ENCODE measurements at places on chromosomes 16 and 17.

GRCh38 chr17:74552037-74552436 is 6.1 kb upstream of the CD300C start:
- no peak for DNase-seq

DNA sequence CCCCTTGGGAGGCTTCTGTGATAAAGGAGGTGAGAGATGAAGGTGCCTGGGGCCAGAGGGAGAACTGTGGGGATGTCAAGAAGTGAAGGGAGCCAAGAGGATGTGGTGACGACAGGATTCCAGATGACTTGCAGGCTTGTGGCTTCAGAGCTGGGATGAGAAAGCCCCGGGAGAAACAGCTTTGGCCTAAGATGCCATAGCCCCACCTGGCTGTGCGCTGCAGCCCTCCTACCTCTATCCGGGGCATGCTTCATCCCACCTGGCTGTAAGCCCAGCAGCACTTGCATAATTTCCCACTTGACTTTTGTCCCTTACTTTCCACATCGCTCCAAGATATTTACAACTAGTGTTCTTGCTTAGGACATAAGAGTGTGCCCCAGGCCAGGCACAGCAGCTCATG is 29.3 kb downstream of the GINS3 start:
- DNase-seq: no peak

DNA sequence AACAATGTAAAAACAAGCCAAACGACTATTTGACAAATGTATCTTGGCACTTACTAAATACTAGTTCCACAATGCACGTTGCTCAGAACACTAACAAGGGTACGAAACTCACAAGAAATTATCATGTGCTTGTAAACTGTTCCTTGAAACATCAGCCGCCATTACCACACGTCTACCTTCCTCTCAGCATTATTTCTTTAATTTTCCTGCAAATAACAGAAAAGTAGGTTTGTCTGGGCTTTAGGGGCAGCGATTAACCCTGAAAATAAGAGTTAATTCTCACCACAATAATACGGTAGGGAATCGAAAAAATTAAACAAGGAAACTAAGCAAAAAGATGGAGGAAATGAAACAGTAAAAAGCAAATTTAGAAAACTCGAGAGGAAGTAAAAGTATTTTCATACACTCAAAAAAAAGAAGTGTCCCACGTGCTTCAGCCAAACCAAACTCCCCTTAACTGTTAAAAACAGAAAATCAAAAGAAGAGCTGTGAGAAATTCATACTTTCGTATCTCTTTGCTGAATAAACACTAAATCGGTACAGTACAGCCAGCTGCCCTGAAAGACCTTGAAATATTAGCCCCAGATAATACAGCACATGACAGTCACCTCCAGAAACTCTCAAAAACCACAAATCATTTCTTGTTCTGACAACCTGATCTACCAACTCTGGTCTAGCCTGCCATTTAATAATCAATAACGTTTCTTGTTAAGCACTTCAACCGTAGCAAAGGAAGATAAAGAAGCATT is 1.2 kb downstream of the ARHGAP17 start:
- DNase-seq: no peak

- no peak for DNase-seq
These were observed 1.5 kb downstream of the HAPSTR1 start for GRCh38 chr16:9092978-9093344.

DNA sequence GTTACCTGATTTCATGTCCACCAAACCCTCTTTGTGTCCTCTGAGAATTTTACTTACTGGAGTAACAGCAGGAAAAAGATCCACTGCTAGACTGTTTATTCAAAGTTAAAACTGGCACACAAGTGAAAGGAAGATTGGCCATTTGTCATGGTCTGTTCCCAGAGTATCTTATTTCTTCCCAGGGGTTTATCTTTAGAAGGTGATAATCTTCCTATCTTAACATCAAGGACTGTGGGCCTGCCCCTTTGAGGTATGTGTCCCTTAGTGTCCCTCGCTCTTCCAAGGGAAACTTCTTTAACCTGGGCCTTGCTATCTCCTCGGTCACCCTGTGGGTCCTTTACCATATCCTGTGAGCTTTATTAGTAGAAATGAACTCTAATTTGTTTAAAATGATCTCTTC is 49.7 kb downstream of the ARHGAP44 start:
- DNase-seq: no peak

- peak; percentile 64 for DNase-seq
These were observed 19.7 kb downstream of the MAP2K6 start for GRCh38 chr17:69434164-69434579.

DNA sequence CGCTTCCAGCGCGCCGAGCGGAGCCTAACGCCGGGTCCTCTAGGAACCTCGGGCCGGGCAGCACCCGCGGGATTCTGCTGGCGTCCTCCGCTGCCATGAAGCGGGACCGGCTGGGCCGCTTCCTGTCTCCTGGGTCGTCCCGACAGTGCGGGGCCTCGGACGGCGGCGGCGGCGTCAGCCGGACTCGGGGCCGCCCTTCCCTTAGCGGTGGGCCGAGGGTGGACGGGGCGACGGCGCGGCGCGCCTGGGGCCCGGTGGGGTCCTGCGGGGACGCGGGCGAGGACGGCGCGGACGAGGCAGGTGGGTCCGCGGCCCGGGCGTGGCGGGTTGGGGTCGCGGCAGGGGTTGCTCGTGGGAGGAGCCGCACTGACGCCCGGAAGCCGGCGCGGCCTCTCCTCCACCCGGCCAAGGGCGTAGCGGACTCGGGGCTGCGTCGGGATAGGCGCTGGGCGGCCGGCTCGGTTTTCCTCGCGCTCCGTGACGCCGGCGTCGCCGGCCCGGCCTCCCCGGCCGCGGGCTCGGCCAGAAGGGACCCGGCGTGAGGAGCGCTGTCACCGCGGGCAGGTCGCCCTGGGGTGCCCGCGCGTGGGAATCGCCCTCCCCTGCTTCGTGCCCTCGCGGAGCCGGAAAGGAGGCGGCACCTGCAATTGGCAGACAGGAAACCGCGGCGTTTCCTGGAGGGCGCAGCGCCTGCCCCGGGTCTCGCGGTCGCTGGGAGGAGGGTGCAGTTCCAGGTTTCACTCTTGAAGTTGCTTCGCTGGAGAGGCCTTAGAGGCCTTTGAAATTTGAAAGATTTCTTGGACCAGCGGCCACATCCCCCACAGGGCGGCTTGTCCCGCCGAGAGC is 432 bp downstream of the ZNF276 start:
- peak; percentile 58 for DNase-seq

- peak; percentile 42 for DNase-seq
These were observed 323.0 kb upstream of the TBX2 start for GRCh38 chr17:61076621-61077031.

DNA sequence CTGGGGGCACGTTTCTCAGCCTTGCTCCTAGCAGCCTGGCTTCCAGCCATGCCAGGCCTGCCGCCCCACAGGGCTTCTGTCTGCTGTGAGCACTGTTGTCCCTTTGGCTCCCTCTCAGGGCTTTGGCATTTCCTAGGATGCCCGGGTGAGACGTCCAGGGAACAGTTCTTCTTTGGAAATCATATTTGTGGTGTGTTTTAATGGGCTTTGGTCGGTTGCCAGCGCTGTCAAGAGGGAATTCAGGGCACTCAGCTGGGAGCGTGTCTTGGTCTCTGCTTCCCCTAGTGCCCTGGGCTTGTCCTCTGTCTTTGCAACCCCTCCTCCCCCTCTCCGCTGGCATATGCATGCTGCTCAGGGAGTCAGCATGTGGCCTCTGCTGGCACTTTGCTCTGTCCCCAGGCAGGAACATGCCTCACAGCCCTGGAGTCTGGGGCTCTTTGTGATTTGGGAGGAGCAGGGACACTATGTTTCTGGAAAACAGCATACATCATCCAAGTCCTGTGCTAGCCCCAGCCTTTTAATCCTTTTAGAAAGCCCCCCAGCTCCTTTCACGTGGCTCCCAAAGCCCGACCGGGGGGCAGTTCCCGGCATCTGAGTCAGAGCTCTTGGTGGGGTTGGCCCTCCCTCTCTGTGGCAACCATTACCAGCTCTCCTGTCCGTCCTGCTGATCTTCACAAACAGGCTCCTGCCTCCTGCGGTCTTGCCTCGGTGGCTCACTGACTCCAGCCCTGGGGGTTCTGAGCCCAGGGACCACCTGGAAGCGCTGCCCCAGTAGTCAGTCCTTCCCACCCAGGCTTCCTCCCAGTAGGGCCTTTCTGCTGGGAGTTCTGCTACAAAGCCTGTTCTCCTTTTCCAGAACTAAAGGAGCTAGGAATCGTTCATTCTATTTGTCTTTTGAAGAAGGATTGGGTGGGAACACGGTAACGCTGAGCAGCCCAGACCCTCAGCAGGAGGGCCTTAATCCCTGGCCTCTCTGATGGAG is 26.7 kb downstream of the SAP30BP start:
- peak; percentile 80 for DNase-seq

- DNase-seq: no peak
These were observed 12.5 kb downstream of the CEP295NL start for GRCh38 chr17:78890498-78890897.

GRCh38 chr17:73591296-73592078 is 52.8 kb downstream of the SDK2 start:
- no peak for DNase-seq

DNA sequence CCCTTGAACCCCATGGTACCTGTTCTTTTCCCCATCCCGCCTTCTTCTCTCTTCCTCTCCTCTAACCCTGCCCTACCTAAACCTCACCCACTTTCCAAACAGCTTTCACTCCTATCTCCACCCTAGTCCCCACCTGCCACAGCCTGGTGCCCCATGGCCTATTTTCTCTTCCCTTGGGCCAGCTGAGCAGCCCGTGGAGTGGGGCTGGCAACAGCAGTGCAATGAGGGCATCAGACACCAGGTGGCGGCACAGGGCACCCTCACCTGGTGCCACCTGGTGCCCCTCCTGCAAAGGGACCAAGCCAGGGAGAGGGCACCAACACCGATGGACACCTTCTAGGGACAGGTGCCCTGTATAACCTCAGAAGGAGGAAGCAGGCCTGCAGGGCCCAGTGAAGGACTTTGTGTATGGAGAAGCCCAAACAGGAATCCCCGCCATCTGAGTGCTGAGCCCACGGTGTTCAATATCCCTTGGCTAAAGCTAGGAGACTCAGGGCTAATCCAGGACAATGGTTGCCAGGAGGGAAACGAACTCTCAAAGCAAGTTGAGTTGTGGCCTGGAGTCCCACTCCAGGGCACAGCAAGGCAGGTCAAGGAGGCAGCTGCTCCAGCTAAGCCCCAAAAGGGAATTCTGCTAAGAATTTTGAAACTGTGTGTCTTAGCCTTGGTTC is 4.0 kb upstream of the ABCC3 start:
- DNase-seq: peak; percentile 19

DNA sequence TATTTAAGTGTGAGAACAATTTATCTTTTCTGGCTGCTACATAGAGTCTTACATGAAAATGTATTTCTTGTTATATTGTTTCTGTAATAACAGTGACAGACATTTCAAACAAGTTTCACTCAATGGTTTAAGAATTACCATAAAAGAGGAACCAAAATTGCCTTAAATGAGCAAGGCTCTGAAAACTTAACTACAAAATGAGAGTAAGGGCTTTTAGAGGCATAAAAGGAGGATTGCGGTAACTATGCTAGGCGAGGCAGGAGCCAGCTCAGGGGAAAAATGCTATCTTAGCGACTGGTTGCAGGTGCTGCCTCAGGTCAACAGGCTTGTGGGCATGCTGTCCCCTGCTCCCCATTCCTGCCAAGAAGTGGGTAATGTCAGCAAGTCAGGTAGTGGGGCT is 81.7 kb upstream of the MSI2 start:
- no peak for DNase-seq

DNA sequence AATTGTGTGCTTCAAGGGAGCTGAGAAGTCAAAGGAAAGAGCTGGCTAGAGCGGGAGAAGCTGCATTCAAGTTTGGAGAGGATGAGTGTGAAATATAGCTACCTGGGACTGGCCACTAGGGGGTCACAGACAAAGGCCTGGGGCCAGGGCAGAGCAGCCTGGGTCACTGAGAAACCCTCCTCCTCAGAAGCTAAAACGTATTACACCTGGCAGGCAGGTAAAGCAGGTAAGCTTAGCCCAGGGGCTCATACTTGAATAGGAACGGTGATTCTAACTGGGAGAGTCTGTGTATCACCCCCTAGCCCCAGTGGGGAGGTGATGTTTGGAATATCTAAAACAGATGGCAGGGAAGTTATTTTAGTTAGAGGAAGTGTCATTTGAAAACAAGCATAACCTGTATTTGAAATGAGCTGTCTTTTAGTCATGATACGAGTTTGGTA is 6.8 kb downstream of the KRT37 start:
- no peak for DNase-seq

DNA sequence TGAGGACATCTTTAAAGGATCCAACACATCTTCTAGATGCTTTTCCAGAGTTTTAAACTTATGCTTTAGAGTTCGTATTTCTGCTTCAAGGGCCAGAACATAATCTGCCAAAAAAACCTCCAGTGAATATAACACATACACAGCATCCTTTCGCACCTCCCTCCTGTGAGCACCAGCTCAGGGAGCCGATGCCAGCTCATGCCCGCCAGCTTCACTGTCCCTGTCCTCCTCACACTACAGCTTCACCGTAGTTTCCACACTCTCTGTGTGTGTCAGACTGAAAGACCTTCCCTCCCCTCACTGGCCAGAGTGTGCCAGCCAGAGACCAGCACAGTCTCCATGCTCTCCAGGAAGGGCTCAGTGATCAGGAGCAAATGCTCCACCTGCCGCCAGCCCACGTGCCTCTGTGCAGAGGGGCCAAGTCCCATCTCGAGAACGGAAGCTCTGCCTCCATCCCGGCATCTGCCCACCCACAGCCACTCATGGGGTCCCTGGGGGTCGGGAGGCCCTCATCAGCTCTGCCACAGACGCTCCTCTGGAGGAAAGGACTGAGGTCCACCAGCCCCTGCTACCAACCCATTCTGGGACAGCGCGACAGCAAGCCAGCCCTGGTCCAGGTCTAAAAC is 40.8 kb downstream of the CCDC57 start:
- DNase-seq: no peak

DNA sequence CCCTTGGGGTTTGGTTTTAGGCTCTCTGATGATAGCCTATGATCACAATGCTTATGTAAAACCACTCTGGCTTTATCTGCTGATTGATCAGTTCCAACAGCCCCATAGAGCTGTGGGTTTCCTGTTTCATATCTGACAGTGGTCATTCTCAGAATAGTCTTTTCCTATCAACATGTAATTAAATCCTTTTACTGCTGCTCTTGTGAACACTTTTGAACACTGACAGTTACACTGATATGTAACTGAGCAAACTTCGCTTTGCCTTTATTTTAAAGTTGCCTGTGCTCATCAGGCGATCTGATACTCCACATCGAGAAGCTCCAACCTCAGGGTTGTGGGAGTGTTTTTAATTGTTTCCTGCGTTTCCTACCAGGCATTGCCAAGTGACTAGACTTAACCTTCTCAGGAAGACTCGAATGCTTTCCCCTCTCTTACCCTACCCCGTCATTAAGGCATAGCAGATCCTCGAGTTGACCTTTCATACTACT is 17.3 kb upstream of the CLEC18B start:
- DNase-seq: no peak
